ENCODE measurements at places on chromosomes 11 and 22.

DNA sequence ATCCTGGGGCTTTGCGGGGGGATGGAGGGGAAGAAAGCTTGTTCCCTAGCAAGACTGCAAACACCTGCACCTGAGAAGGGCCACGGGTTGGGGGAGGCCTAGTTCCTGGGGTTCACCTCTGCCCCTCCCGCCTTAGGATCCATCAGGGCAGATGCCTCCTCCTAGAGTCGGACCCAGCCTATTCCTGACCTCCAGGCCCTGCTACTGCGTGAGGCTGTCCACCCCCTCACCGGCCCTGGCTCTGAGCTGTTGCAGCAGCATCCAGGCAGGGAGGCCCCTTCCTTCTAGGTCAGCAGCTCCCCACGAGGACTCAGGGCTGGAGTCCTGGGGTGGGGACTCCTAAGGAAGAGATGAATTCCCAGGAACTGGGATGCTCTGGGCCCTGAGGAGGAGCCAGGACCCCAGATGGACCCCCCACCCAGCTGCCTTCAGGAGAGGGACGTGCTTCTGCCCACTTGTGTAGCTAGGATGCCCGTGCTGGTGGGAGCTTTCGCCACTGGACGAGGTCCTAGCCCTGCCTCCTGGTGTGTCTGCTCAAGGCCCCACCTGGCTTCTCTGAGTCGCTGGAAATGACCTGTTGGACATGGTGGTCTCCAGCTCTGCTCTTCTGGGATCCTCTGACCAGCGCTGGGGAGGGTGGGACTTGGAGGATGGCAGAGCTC, 10.3 kb downstream of the MRGPRF start:
- DNase-seq = no peak

DNA sequence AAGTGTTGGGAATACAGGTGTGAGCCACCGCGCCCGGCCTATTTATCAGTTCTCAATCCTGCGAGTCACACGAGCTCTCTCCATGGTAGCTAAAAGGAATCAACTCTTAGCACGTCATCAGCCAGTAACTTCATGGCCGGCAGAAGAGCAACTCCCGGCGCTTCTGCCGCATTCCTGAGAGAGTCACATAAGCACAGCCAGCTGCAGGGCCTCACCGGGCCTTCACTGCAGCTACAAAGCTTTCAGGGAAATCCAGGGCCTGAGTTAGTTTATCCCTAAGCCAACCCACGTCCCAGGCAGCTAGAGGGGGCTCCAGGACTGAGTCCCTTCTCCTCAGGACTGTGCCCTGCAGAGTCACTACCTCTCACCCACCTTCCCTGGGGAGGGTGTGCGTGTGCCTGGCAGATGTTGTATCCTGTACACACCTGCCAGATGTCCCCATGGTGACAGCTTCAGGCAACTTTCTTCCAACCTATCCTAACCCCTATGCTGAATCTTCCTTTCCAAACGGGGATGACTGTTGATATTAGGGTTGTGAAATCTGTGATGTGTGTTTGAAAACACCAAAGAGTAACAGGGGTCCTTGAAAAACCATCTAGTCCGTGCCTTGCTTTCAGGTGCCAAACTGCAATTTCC, 45.9 kb upstream of the ARFGAP3 start:
- DNase-seq = no peak

GRCh38 chr22:47394504-47395440, 632.3 kb downstream of the TBC1D22A start:
- no peak for DNase-seq

- DNase-seq = peak; percentile 52
Observed at GRCh38 chr22:37674951-37675929, at the start of gene LGALS1. LGALS1 (plus strand) TSS chr22:37675636; CDS start chr22:37675703, 67 bp downstream.

DNA sequence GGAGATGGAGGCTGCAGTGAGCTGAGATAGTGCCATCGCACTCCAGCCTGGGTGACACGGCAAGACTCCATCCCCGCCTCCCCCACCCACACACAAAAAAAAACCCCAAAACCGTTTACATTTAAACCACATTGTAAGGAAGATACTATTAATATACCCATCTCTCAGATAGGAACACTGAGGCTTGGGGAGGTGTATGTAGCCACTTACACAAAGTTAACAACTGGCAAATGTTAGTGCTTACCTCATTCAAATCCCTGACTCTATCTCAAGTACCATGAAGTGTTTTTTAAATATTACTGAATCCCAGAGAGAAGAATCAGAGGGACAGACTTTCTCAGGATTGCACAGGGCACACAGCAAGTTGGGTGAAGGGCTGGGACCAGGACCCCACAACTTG, 164.5 kb downstream of the MIAT start:
- DNase-seq = no peak

GRCh38 chr11:123065621-123066020, 3.7 kb upstream of the HSPA8 start:
- no peak for DNase-seq

- no peak for DNase-seq
Observed at GRCh38 chr11:133207995-133208394, 324.3 kb downstream of the OPCML start.

DNA sequence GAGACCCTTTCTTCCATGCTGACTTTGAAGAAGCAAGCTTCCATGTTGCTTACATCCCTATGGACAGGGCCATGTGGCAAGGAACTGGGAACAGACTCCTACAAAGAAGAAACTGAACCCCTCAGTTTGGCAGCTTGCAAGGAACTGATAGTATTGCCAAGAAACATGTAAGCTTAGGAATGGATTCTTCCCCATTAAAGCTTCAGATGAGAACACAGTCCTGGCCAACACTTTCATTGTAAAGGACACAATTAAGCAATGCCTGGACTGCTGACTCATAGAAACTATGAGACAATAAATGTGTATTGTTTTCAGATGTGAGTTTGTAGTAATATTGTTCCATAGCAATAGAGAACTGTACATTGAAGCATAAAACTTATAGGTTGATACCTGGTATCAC, 82.4 kb downstream of the AASDHPPT start:
- DNase-seq = no peak

DNA sequence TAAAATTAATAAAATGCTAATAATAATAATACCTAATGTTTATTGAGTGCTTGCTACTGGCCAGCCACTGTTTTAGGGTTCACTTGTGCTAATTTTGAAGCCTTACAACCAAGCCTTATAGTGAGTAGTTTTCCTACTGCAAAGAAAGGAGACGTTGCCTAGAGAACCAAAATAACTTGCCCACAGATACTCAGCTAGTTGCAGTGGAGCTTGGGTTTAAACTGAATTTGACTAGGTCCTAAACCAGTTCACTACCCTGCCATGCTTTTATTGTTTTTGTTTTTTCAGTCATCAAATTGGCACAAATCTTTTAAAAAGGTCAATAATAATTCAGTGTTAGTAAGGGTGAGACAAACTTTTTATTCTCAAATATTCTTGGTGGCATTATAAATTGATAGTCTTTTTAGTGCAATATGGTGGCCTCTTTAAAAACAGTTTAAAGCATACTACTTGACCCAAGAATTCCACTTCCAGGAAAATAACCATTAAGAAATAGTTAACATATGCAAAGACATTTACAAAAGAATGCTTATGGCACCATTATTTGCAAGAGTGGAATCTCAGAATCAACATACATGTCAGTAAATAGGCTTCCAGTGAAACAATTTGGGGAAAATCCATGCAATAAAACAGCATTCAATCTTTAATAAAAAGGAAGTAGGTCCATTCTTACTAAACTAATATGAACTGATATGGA, 90.2 kb downstream of the OPCML start:
- DNase-seq = no peak

DNA sequence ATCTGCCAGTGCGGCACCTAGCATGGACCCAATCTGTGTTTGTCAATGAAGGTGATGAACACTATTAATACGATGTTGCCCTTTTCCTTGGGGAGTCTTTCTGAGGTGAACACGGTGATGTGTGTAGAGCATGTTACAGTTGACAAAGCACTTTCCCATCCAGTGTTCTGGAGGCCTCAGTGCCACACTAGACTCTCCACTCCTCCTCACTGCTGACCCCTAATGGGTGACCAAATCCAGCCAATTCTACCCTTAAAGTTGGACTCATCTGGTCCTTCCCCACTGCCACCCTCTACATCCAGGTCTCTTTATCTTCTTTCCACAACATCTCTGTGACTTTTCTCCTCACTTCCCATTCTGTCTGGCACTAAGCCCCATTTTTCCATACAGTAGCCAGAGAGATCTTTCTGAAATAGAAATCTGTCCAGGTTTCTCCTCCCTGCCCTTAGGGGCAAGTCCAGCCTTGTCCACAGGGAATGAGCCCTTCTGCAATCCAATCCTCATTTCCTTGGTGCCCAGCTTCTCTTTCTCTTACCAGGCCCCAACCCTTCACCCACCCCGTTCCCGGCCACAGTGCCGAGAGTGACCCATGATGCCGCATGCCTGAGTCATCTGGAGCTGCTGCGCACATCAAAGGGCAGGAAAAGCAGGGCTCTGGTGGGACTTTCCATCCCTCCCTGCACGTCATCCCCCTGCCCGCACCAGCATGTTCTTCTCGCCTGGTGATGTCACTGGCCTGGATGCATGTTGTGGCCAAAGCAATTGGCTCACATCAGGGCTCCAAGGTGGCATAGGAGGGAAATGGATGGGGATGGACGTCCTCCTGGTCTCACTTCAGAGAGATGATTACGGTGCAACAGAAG, 64.2 kb downstream of the RASSF10 start:
- peak; percentile 67 for DNase-seq

GRCh38 chr22:42632096-42632495, 8.3 kb downstream of the ATP5MGL start:
- no peak for DNase-seq

DNA sequence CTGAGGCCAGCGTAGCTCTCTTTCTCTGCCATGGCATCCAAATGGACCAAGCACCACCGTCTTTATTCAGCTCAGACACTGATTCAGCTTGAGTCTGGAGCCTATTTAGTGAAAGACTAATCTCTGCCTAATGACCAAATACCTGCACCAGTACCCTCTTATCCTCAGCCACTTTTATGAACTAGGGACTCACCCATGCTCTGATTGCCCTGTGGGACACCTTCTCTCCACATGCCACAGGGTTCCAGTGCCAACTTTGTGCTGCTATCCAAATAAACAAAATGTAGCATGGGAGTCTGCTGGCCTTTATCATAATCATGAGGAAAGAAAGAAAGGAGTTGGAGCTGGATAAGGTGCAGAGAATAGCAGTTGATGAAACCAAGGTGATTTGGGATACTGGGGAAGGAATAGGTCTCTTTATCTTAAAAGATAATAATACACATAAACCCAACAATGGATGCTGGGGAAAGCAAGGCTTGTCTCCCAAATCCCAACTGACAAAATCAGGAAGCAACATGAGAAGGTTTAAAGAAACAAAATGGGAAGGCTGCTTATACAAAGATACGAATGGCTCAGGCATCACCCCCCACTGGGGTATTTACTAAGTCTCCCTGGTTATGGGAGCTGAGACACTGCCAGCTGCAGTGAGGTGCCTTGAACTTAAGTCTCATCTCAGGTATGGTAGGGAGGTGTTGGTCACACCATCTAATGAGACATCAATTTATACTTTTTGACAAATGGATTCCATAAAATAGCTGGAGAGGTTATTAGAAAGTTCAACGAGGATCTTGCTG, 63.3 kb downstream of the SYT9 start:
- DNase-seq = no peak

DNA sequence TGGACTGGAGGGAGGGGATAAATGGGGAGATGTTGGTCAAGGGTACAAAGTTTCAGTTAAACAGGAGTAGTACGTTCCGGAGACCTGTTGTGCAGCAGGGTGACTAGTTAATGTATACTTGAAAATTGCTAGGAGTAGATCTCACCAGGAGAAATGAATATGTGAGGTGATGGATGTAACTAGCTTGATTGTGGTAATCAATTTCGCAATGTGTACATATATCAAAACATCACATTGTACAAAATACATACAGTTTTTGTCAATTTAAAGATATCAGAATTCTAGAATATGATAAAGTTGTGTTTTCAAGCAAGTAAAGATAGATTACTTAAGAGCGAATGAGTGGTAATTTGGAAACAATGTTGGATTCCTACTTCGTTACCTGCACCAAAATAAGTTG, 13.3 kb downstream of the EIF3F start:
- no peak for DNase-seq

GRCh38 chr11:26420331-26420730, 88.4 kb downstream of the ANO3 start:
- DNase-seq = no peak

DNA sequence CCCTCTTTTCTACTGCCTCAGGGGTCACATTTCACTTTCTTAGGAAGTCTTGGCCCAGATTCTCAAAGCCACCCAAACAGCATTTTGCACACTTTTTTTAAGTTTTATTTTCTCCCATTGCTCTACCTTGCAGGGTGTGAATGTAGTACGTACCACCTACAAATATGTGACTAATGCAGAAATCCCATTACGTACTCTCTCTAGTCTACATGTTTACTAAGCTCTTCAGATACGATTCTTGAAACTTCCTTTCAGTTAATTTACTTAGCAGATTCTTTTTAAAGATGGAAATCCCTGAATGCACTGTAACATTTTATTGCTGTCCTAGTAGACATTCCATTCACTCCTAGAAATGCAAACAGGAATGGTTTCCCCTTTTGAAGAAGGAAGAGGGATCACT, 61.3 kb downstream of the LRRC4C start:
- DNase-seq = no peak

- DNase-seq = no peak
Observed at GRCh38 chr11:95884802-95885201, 39.1 kb downstream of the MTMR2 start.

GRCh38 chr22:23267226-23268043, 87.1 kb downstream of the BCR start:
- no peak for DNase-seq
